ENCODE measurements at places on chromosomes 7 and 10.

GRCh38 chr7:45470031-45470430 lies 104.1 kb upstream of the ADCY1 start:
- DNase-seq: no peak

DNA sequence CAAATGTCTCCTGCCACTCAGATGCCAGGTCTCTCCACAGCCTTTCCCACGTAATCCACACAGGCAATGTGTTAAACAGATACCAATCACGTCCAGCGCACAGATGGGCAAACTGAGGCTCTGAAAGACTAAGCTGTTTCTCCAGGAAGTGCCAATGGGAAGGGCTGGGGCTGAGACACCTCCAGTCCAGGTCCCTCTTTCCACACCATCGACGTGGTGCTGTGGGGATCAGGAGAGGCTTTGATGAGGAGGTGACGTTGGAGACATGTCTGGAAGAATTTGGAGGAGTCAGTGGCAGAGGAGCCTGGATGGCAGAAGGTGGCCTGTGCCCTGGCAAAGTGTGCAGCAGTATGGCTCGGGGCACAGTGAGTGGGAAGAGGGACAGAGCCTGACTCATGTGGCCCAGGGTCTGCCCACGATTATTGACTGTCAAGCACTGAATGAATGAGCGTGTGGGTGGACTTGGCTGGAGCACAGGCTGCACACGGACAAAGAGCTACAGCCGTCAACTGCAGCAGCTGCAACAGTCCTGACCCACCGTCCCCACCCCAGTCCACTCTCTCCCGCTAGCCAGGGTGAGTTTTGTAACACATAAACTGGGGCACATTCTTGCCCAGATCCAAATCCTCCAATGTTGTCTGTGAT lies 40.8 kb upstream of the HSPA12A start:
- DNase-seq: no peak

DNA sequence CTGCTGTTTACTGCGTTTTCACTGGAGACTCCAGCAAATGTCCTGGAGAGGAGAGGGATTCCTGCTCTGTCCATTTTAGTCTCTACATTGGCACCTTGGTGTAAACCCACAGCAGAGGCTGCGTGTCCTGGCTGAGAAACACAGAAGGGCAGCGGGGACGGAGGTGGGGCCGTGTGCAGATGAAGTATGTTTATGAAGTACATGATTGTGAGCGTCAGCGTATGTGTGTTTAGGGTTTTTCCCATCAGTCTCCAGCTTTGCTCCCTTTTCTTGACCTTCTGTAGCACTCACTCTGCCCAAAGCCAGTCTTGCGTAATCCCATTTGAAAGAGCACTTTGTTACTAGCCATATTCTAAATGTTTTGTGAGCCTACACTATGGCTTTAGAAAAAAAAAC lies 750.7 kb upstream of the SORCS1 start:
- no peak for DNase-seq

DNA sequence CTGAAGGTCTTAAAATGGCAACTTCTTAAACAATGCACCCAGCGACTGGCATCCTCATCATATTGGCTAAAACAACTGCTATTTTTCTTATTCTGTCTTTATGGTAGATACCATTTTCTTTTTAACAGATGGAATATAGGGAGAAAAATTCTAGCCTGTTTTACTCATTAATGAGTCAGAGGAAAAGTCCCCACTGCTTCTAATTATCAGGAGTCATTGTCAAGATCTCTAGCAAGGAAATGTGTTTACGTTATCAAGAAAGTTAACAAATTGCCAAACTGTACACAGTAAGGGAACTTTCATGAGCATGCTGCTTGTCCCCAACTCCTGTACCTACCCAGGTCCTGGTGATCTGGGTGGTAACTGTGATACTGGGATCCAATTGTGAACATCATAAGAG lies 117.7 kb upstream of the KIAA1217 start:
- no peak for DNase-seq

Measured in NCI-H510A treated with DMSO at 0.1 percent for 48 hours (cell line).